Immature natural killer cell (primary cell): ENCODE measurements at places on chromosomes 16 and 17. TPM values are rescaled to one million over a fixed set of nuclear protein-coding genes. Genes with fewer than 3 reads are reported as not detected.

SLC5A11 gene
- polyA plus RNA-seq = not detected

SNAI3 gene
- 12.4 TPM for polyA plus RNA-seq

TSC2 gene
- polyA plus RNA-seq = 29.1 TPM

AOC2 gene
- not detected for polyA plus RNA-seq

GAST gene
- polyA plus RNA-seq = not detected

NFATC2IP gene
- 37.3 TPM for polyA plus RNA-seq

CHD9NB gene
- not detected for polyA plus RNA-seq

ATP2A1 gene
- polyA plus RNA-seq = not detected

HSPB9 gene
- not detected for polyA plus RNA-seq

SPNS2 gene
- polyA plus RNA-seq = not detected

WNT9B gene
- polyA plus RNA-seq = not detected

KRT17 gene
- not detected for polyA plus RNA-seq

SLC38A8 gene
- polyA plus RNA-seq = not detected

GALK1 gene
- 30.7 TPM for polyA plus RNA-seq

SEPTIN1 gene
- 161 TPM for polyA plus RNA-seq

KAT8 gene
- polyA plus RNA-seq = 53.9 TPM

FOXF1 gene
- polyA plus RNA-seq = not detected

MPP2 gene
- polyA plus RNA-seq = not detected

SMG6 gene
- polyA plus RNA-seq = 4.7 TPM

MYH2 gene
- not detected for polyA plus RNA-seq

MNT gene
- polyA plus RNA-seq = 0.64 TPM

SLFN14 gene
- polyA plus RNA-seq = 0.50 TPM

KRT28 gene
- not detected for polyA plus RNA-seq

MAFG gene
- polyA plus RNA-seq = 1.3 TPM

CTRB2 gene
- polyA plus RNA-seq = not detected

OSGIN1 gene
- not detected for polyA plus RNA-seq

ANKRD40 gene
- 4.0 TPM for polyA plus RNA-seq

MAP1LC3B gene
- 175 TPM for polyA plus RNA-seq

SHCBP1 gene
- not detected for polyA plus RNA-seq

CHST4 gene
- polyA plus RNA-seq = not detected
